ENCODE measurements at places on chromosomes 2 and 18.

DNA sequence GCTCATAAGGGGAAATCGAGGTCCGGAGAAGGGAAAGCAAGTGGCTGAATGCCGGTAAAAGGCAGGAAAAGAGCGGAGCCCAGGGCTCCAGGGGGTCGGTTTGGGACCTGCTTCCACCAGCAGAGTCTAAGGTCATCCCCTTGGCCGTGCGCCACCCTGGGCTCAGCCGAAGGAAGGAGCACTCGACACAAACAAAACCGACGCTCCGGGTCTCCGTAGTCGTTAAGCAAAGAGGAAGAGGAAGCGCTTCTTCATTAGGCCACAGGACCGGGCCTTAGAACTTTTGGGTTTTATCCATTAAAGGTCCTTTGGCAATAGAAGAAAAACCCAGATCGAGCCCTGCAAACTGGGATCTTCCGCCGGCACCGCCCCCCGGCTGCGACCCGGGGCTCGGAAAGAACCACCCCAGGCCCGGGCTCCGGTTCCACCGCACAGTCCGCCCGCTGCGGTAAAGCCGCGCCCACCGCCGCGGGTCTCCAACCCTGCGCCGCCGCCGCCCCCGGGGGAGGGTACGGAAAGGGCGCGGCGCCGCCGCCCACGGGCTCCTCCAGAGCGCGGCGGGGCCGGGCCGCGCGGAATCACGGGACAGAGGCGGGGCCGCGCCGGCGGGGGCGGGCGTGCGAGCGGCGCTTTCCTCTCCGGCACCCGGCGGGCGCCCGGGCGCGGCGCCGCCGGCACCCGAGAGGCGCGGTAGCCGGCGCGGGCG is at the start of gene TTL:
TTL (plus strand) TSS at position 629 of the 706 bp plus-strand sequence. CDS start 189 bp downstream, outside the sequence.
- peak; percentile 85 for DNase-seq

DNA sequence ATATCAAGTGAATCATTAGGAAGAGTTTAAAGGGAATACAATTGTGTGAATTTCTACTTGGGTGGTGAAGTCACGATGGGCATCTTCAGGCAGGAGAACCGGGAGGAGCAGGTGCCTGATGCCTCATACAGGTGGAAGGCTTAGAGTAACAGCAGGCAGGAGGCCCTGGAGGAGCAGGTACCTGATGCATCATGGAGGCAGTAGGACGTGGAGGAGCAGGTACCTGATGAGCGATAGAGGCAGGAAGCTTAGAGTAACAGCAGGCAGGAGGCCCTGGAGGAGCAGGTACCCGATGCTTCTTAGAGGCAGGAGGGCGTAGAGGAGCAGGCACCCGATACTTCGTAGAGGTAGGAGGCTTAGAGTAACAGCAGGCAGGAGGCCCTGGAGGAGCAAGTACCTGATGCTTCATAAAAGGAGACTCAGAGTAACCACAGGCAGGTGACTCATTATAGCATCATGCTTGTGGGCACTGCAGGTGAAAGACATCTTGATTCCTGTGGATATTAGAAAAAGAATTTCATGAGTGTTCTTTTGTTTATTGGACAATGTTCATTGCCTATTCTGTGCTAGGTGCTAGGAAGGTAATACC is 133.9 kb downstream of the ATP9B start:
- no peak for DNase-seq

DNA sequence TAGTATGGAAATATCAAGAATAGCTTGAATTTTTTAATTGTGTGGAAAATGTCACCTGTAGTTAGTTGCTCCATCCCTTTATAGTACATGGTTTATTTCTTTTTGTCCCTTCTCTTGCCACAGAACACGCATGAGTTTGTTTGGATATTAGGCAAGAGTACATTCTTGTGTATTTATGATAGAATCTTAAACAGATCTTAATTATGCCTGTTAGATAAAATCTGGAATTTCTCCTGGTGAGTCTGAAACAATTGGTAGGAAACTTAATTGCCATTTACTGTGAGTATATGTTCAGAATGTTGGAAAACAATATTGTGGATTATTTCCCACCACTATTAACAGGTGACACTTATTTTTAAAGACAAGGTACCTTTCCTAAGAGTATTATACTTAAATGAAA is 30.2 kb upstream of the CABYR start:
- DNase-seq: no peak

GRCh38 chr18:36309436-36310391 is 12.2 kb downstream of the FHOD3 start:
- DNase-seq: no peak

DNA sequence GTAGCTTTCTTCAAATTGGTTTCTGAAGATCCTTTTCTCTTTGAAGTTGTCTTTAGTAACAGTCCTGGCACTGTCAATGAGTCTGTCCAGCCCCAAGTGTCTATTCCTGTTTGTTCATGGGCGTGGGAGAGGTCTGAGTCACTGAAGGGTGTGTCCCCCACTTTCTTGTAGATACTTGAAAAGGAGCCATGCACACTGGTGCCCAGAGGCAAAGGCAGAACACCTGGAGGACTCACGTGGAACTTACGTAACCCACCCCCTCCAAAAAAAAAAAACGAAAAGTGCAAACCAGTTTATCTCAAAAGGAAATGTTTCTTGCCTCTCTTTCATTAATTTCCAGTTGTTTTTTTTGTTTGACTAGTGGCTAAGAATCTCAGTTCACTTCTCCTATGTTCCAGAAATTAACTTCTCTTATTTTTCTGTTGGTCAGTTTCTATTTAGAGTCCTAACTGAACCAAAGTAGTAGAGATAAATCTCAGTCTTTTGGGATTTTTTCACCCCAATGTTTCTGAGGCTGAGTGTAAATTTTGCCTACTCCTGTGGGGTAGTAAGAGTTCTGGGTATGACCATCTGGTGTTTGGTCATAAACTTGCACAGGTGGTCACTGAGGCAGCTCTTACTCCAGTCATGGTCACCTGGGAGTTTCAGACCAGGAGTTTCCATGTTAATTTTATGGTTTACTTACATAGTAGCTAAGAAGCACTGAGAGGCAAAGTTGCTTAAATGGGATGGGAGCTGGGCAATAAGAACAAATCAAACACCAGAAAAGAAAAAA is 54.9 kb downstream of the DSC3 start:
- DNase-seq: no peak

- no peak for DNase-seq
Measured at GRCh38 chr2:84800194-84800805, 80.6 kb downstream of the TRABD2A start.

GRCh38 chr2:10220902-10221391 is 81.8 kb upstream of the HPCAL1 start:
- DNase-seq: no peak

GRCh38 chr2:130756053-130756873 is 923 bp downstream of the AMER3 start:
- DNase-seq: no peak

- DNase-seq: no peak
Measured at GRCh38 chr2:31967790-31968189, 43.0 kb downstream of the MEMO1 start.

DNA sequence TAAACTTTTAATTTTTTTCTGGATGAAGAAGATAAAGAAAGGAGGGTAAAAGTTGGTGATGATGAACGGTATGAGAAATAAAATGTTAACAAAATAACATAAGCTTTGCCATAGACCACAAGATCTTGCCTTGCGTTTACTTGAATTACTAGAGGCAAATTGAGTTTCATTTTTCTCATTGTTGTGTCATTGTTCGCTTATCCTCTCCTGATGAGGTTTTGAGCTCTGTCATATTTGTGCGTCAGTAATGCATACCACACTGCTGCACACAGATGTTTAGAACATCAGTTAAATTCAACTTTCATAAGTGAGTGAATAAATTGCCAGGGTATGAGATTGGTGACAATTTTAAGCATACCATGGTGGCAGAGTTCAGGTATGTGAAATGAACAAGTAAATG is 843.6 kb downstream of the SUCLG1 start:
- no peak for DNase-seq

DNA sequence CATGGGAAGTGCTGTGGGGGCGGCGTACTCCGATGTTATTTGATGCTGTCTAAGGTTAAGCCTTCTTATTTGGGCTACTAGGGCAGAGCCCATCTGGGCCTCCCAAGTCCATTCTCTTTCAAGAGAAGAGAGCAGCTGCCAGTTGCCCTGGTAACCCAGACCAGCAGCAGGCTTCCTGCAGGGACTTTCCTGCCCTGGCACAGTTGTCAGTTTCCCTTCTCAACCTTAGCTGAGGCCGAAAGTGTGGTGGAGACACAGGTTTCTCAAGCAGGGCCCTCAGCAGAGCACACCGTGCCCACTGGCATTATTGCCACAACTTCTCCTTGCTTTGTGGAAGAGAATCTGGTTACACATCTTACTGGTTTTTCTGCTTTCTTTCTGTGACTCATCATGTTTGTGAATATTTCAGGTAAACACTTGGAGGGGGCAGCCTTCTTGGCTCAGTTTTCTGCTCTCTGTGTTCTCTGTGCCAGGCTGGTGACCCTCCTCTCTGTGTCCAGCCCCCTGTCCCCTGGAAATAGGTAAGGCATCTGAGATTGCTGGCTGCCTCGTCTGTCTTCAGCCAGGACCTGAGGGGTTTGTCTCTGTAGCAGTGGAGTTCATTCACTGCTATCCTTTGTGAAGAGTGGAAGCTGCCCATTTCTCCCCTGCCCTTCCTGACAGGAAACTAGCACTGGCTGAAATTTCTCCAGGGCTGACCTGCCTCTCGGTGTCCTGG is 111.0 kb downstream of the B3GNT2 start:
- DNase-seq: no peak

GRCh38 chr2:85655961-85656417 is 12.0 kb downstream of the SFTPB start:
- no peak for DNase-seq

GRCh38 chr18:58562146-58562998 is 66.5 kb downstream of the ALPK2 start:
- no peak for DNase-seq

- no peak for DNase-seq
Measured at GRCh38 chr2:98160554-98160953, 73.6 kb downstream of the VWA3B start.

GRCh38 chr2:134482131-134482723 is 228.4 kb downstream of the MGAT5 start:
- DNase-seq: no peak

- DNase-seq: no peak
Measured at GRCh38 chr18:21741312-21741561, 645 bp downstream of the MIB1 start.

DNA sequence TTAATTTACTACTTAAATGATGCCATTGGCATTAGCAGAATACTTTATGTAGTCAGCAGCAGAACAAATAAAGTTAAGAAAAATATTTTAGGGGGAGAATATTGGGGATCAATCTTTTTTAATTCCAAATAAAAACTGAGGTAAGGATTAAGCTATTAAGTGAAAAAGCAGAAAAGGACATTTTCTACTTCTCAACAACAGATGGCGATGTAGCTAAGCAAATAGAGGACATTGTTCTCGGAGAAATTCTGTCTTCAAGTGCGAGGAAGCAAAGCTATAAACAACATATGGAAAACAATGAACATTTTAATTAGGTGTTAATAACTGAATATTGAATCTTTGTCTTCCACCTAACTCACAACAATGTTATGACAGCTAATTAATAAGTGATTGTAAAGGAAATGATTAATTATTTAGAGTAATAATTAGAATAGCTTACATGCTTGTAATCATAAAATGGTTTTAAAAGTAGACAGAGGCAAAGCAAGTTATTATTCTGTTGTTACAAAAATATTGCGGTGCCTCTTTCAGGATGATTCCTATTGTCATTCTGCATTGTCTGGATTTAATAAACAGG is 32.9 kb upstream of the CCDC93 start:
- no peak for DNase-seq

DNA sequence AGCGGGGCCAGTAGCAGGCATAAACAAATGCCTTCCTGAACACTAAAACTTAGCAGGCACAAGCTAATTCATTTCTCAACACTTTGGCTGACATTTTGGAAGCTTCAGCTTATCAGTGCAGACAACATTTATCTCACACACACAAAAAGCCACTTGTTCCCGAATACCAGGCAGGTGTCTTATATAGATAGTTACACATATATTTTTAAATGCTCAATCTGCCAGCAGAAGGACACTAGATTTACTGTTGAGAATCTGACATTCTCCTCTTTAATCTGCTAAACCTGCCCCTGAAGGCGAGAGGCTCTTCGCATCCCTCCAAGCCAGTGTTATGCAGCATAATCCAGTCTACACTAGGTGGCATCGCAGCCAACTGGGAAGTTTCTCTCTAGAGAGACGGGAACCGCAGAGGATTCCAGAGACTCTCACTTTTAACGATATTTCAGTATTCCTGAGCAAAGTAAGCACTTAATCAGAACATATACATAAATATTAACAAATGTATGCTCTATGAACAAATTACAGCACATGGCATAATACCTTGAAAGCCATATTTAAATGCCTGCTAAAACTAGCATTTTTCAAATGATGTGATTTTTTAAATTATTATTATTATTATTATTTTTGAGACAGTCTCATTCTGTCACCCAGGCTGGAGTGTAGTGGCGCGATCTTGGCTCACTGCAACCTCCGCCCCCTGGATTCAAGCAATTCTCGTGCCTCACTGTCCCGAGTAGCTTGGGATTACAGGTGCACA is 90.2 kb upstream of the SCG2 start:
- DNase-seq: no peak

- no peak for DNase-seq
Measured at GRCh38 chr2:109184368-109184767, 55.4 kb downstream of the SH3RF3 start.

- no peak for DNase-seq
Measured at GRCh38 chr2:215431778-215432758, 3.8 kb downstream of the FN1 start.

- DNase-seq: no peak
Measured at GRCh38 chr2:31192851-31193392, 24.4 kb downstream of the CAPN14 start.

- no peak for DNase-seq
Measured at GRCh38 chr2:104447831-104448434, 406.0 kb upstream of the POU3F3 start.

- no peak for DNase-seq
Measured at GRCh38 chr18:47677952-47678351, 252.5 kb downstream of the SMAD2 start.

GRCh38 chr2:227607941-227608340 is 6.7 kb downstream of the SCYGR3 start:
- no peak for DNase-seq

DNA sequence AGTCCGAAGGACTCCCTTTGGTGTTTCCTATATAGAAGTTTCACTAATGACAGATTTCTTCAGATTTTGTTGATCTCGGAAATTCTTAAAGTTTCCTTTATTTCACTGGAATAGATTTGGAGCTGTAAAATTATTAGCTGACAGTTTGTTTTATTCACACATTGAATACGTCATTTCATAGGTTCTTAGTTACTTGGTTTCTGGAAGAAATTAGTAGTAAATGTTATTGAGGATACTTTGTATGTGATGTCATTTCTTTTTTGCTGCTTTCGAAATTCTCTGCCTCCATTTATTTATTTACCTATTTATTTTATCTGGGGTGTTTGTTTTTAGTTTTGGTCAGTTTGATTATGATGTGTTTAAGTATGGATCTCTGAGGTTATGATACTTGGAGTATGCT is 1205.9 kb upstream of the GYPC start:
- DNase-seq: no peak

- DNase-seq: peak; percentile 33
Measured at GRCh38 chr2:3169106-3169870, 208.3 kb downstream of the EIPR1 start.

Measured in suprapubic skin (tissue), 4 donors.